ENCODE measurements at places on chromosomes 2 and 18.

DNA sequence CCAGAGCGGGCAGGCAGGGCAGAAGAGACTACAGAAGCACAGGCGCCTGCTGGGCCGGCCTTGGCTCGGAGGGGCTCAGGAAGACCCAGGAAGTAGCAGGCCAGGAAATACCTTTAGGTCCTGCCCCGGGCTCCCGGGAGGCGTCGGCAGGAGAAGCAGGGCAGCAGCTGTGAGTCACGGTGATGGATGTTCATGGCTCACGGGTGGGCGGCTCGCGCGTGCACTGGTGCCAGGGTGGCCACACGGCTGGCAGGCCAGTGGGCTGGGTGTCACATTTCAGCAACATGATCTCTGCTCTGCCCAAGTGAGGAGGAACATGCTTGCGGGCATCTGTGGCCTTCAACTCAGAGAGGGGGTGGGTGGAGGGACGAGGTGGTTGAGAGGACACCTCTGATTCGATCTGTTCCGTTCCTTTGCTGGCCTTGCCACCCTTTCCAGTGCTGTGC lies 139.3 kb downstream of the KLHL29 start:
- DNase-seq: peak; percentile 55

DNA sequence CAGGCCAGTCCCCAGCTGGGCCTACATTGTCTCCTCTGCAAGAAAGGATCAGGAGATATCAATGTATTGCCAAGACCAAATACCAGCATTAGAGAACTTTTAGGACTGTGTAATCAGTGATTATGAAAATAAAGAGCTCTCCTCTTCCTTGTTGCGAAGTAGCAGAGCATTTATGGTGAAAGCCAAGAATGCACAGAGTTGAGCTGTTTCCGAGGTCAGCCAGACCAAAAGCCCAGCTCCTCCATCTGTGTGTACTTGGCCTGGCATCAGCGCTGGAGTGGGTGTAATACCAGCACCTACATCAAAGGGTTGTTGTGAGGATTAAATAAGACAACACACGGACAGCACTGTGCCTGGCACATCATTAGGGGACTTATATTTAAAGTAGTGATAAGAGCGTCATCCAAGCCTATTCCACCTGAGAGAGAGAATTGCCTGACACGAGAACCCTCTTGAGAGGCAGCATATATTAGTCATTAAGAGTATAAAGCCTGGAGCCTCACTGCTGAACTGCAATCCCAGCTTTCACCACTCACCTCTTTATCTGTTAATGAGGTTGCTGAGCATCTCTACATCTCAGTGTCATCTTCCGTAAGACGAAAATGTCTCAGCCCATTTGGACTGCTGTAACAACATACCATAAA lies 7.4 kb upstream of the SLC16A14 start:
- no peak for DNase-seq

GRCh38 chr18:60019463-60019840 lies 119.7 kb downstream of the PMAIP1 start:
- no peak for DNase-seq

GRCh38 chr18:48027401-48027963 lies 97.0 kb upstream of the SMAD2 start:
- no peak for DNase-seq

DNA sequence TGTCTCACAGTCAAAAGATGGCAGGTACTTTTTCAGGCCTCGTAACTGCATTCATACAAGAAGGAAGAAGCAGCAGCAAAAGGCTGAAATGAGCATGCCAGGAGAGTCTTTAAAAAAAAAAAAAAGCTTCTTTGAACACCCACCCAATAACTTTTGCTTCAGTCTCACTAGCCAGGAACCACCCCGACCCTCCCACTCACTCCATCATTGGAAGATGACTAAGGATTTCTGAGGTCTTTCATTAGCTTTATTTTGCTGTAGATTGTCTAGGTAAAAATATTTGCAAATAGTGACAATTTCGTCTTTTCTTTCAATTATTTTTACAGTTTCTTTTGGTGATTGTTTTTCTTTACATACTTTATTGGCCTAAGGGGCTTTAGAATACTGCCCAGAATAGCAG lies 37.9 kb downstream of the RBBP8 start:
- DNase-seq: no peak

DNA sequence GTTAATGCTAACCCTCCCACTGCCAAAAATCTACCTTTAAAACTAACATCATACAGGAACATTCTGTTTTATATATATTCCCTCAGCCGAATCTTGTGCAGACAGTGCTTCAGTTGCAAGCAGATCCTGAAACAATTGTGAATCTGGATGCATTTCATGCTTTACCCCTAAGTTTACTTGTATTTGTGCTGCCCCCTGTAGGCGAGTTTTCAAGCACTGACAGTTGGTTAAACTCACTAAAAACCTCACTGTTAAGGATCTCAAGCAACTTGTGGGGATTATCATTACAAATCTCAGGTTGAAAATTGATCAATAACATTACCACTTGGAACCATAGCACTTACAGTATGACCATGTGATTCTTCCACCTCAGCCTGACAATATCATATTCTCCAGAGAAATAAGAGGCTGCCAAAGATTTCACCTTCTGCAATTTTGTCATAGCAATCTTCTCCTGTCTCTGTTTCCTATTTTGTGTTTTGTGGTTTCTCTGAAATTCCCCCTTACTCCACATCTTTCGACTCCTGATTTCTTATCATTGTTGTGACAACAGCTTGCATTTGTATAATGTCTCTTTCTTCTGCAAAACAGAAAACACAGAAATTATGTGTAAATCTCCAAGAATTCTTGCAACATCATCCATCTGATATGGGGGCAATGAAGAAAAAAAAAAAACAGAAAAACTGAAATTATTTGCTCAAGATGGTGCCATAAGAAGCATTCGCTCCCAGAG lies 354.6 kb upstream of the SETBP1 start:
- no peak for DNase-seq

DNA sequence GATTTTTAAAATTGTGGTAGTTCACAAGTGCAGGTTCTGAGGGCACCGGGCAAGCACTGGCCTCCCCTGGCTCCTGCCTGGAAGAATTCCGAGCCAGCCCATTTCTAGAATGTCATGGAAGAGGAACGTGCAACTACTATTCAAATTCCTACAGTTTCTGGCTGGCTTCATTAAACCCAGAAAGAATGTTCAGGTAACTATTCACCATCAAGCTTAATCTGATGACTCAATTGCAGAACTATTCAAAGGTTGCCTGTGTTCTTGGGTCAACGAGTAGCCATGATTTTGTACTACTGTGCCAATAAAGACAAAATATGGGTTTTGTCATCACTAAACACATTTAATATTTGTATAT lies 14.3 kb upstream of the MFF start:
- DNase-seq: no peak

DNA sequence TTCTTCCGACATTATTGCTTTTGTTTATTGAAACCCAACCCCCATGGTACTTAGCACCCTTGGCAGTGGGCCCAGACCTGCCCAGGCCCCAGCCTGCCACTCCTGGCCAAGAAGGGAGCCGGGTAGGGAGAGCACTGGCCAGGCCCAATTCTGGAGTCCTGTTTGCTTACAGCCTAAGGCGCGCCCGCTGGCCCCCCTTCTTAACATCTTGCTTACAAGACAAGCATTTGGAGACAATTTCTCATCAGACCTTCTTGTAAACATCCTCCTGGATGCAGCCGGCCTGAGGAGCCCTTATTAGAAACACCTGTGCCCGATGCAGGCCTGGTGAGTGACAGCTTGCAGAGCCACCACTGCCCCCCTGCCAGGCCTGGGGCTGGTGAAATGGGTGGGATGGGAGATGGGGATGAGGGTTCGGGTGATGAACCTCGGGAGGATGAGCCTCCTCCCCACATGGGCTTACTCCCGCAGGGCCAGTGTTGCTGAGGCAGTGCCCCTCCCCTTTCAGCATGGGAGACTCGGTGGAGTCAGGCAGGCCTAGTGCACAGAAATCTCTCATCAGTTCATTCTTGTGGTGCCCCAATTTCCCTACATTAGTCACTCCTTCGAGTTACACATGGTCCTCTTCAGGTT lies 217.5 kb downstream of the CYP26B1 start:
- DNase-seq: no peak
